Stimulated activated CD8-positive, alpha-beta memory T cell treated with anti-CD3 and anti-CD28 coated beads, Interleukin-7, amount 100 ng/mL, for 48 hours (primary cell): ENCODE measurements at places on chromosomes 5 and 9.

DNA sequence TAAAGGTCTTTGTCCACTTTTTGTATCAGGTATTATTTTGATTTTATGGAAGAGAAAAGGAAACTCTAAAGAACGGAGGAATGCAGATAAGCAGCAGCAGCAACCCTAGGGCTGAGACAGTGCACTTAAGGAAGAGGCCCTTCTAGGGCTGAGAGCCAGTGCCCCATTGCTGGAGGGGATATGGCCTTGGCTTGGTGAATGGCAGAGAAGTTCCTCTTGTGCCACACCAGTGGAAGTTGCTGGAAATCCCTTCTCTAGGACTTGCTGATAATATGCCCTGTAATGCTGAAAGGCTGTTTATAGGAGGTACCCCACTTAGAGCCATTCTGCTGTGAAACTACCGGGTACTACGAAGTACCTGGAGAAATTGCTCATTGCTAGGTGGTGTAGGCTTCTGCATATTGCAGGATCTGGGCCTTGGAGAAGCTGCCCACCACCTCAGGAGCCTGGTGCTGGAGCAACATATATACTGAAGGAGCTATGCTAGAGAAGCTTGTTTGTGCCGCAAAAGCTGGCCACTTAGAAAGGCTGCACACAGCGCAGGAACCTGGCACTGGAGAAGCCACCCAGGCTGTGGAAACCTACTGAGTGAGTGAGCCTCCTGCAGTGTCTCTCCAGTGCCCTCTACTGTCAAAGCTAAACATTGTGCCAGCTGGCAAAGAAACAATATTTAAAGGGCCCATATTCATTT is 9.6 kb upstream of the UBTD2 start:
- DNase-seq = no peak

- DNase-seq = no peak
These were observed 66.4 kb upstream of the RUSC2 start for GRCh38 chr9:35423499-35423898.

GRCh38 chr5:153236319-153236718 is 254.2 kb upstream of the GRIA1 start:
- DNase-seq = no peak

DNA sequence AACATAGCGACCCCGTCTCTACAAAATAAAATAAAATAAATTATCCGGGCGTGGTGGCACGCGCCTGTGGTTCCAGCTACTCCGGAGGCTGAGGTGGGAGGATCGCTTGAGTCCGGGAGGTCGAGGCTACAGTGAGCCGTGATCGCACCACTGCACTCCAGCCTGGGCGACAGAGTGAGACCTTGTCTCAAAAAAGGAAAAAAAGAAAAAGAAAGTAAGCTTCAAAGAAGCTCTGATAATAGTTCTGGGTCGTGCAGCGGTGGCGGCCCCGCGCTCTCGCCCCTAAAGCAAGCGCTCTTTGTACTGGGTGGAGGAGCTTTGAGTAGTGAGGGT is 6.8 kb downstream of the TLX3 start:
- DNase-seq = no peak

DNA sequence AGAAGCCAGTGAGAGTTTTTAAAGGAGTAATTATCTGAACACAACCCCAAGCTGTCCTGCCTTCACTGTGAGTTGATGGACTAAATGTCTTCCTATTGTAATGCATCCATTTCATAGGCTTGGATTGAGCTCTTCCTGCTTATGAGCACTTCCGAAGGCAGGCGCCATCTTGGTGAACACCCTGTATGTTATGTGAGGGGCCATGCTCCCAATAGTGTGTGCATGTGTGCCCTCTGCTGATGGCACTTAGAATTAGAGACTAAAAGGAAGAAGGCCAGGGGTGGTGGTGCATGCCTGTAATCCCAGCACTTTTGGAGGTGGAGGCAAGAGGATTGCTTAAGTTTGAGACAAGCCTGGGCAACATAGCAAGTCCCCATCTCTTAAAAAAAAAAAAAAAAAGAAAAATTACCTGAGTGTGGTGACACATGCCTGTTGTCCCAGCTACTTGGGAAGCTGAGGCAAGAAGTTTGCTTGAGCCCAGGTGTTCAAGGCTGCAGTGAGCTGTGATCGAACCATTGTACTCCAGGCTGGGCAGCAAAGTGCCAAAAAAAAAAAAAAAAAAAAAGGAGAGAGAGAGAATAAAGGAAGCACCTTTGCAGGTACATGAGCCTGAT is 65.0 kb downstream of the C9orf152 start:
- DNase-seq = no peak

- no peak for DNase-seq
These were observed 84.8 kb downstream of the DAP start for GRCh38 chr5:10676224-10676623.

- no peak for DNase-seq
These were observed 42.0 kb downstream of the NR3C1 start for GRCh38 chr5:143361438-143361837.

- DNase-seq = no peak
These were observed 911.2 kb downstream of the EFNA5 start for GRCh38 chr5:106759581-106759980.

DNA sequence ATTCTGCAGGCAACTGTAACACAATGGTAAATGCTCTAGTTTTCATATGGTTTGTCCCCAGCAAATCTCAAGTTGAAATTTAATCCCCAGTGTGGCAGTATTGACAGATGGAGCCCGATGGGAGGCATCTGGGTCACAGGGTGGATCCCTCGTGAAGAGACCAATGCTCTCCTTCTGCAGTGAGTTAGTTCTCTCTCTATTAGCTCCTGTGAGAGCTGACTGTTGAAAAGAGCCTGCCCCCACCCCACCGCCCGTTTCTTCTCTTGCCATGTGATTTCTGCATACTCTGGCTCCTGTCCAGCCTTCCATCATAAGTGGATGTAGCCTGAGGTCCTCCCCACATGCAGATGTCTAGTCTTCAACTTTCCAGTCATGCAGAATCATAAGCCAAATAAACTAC is 27.0 kb downstream of the IARS1 start:
- no peak for DNase-seq

- DNase-seq = no peak
These were observed 20.1 kb upstream of the IFNB1 start for GRCh38 chr9:21097817-21098216.

DNA sequence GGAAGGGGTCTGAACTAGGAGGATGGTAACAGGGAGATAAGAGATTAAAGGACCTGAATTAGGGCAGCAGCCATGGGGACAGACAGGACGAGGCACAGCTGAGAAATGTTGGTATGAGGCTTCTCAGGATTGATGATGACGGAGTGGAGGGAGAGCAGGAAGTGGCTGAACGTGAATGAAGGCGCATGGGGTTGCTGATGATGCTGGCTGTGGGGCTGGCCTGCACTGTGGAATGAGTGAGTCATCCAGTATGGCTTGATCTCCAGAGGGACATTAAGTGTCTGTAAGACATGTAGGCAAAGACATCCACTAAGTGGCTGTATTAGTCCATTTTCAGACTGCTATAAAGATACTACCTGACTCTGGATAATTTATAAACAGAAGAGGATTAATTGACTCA is 256.4 kb downstream of the ICE1 start:
- no peak for DNase-seq

DNA sequence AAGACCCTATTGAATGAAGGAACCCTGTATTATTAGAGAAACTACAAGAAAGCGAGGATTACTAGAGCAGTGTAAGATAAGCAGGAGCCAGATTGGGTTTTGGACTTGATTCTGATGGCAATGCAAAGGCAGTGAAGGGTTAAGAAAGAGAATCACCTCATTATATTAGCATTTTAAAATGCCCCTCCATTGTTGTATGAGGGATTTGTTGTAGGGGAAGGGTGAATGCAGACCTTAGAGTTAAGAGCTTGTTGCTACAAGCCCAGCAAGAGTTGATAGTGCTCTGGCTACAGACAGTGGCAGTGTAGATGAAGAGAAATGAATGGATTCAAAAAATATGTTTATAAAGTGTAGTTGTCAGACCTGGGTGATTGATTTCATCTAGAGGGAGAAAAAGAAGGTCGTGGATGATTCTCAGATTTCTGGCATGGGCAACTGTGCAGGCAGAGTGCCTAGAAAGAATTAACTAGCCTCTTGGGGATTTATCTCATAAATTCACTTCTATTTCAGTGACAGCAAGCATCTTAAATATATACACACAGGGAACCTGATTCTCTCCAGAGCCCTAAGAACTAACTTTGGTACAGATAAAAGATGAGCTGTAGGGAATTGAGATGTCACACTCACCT is 344.8 kb downstream of the ARRDC3 start:
- DNase-seq = no peak

DNA sequence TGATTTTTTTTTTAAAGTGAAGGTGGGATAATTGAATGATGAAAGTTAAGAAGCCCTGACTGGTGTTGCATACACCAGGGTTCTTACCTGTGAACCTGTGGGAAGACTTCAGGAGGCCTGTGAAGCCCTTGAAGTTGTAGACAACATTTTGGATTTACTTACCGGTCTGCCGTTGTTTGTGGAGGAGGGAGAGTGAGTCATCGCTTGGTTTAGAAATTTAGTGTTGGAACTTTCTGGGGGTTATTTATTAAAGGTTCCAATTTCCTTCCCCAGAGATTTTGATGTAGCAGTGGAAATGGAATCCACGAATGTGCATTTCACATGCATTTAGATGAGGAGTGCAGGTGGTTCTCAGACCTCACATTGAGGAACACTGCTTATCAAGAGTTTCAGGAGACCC is 49.6 kb downstream of the ARHGAP26 start:
- DNase-seq = no peak

GRCh38 chr9:90854637-90855175 is 53.1 kb downstream of the SYK start:
- DNase-seq = no peak

DNA sequence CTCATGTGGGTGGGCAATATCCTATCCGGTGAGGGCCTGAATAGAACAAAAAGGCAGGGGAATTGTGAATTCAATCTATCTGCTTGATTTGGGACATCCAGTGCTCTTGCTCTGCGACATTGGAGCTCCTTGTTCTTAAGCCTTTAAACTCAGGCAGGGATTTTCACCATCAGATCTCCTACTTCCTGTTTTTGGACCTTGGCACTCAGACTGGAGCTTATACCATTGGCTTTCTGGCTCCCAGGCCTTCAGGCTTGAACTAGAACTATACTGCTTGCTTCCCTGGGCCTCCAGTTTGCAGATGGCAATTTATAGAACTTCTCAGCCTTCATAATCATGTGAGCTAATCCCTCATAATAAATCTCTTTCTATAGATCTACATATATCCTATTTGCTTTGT is 134.3 kb upstream of the CLINT1 start:
- DNase-seq = no peak

DNA sequence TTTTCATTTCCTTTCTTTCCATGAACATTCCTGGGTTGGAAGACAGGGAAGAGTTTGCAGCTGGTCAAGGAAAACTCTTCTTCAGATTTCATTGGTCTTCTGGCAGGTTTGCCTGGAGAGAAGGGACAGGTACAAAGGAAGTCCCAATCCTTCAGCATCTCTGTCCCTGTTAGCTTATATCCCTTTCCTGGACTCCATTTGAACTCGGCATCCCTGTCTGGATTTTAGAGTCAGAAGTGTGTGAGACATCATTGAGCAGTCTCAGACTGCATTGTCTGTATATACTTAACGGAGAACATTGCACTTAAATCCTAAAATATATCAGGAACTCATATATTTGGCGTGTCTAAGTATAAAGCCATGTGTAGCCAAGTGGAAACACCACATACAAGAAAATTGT is 54.9 kb downstream of the ADGRV1 start:
- no peak for DNase-seq

GRCh38 chr5:76177978-76178377 is 94.8 kb downstream of the SV2C start:
- no peak for DNase-seq

DNA sequence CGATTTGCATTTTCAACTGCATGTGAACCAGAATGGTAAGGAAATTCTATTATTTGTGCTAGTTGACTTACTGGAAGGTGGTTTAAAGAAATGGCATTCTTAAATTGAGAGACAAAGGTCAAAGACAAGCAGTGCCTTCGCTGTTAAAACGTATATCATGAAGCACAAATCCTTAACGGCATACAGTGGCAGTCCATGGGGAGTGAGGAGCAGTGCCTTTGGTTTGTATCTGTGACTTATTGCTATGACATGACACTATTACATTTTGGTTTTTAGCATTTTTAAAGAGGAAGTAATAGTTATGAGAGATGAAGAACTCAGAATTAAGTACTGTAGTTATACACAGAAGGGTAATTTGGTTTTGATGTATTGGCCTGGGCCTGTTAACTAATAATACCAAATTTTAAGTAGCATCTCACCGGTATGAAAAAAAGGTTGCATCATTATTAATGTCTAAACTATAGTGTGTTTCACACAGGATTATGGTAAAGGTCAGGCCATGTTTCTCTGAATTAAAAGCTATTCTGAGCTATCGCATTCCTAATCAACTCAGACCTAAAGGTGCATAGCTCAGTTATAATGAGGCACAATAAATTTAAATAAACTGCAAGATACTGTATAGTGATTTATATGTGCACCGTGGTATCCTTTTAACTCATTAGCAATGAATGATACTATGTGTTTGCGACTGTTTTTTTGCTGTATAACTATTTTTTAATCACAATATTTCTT is 339.8 kb upstream of the ARRDC3 start:
- DNase-seq = no peak

DNA sequence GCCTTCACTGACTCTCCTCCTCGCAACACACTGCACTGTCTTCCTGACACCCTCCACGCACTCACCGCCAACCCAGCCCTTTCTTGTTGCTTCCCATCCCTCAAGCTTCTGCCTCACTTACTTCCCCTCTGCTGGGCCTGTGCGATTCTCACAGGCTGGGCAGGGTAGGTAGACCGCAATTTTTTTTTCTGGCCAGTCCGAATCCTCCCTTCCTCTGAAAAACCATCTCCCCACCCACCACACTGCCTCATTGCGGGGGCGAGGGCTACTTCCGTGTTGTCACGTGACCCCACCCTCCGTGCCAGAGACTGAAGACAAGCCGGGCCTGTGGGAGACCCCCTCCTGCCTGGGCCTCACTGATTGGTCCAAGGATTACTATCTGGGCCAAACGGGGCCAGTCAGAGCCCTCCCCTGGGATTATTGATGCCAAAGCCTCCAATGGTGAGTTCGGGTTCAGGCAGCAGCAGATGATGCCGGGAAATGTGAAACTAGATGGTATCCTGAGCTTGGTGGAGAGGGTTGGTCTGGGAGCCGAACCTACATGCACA is 73.1 kb downstream of the STK10 start:
- DNase-seq = peak; percentile 95

DNA sequence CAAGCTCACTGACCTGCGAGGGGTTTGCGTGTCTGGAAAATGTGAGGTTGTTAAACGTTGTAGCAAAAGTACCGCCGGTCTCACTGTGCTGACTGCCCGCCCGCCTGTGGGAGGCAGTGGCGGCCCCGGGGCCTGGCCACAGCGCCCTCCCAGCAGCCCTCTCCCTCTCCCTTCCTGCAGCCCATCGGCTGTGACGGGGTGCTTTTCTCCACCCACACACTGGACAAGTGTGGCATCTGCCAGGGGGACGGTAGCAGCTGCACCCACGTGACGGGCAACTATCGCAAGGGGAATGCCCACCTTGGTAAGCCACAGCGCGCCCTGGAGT is 6.2 kb downstream of the ADAMTSL2 start:
- DNase-seq = no peak

DNA sequence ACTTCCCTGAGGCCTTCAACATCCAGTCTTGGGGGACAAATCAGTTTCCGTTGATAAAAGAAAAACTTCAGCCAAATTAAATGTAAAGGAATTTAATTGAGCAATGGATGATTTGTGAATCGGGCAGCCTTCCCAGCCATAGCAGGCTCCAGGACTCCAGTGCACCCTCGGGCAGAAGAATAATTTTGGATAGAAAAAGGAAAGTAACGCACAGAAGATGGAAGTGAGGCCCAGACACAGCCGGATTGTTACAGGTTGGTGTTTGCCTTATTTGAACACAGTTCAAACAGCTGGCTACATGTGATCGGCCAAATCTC is 19.1 kb downstream of the MRPL36 start:
- DNase-seq = no peak
